Erythroblast (primary cell): ENCODE measurements at places on chromosomes 5 and 9.

DNA sequence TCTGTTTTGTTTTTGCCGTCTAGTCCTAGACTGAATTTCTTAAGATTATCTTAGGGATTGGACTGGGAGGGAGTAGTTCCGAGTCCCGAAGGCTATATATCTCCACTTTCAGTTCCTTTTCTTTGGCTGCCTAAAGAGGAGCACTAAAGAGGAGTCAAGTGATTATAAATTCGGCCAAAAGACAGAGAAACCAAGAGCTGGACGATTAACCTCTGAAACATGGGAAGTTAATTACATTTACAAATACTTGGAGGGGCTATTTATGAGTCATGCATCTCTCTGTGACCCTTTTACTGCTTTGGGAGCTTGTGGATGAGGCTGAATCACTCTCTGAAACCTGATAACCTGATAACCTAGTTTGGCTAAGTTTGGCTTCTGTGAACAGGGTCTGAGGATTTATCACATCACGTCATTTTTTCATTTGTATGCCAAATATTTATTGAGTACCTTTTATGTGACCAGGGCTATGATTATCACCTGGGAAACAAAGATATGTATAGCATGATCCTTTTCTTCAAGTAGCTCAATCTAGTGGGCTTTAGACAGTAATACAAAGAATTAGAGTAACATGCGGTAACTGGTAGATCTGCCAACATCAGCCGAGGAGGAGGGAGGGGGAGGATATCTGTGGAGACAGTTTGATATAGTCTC, 180.9 kb downstream of the CD180 start:
- DNase-seq: no peak

DNA sequence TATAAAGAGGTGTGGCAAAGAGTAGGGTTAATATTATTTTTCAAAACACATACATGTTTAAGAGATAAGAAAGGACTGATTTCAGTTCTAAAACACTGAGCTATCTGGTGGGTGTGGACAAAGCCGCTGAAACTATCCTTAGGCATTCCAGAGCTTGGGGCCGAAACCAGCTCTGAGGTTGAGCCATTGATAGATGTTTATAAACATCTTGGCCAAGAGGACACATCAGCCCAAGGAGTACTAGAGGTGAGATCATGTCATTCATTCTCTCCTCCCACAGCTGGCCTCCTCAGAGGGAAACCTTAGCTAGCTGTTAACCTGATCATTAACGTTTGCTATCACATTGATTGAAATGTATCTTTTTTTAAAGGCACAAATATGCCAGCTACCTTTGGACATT, 89.9 kb downstream of the NLN start:
- DNase-seq: no peak

- no peak for DNase-seq
These were observed 674 bp downstream of the LHFPL2 start for GRCh38 chr5:78647838-78648358.

- no peak for DNase-seq
These were observed 49.5 kb downstream of the C7 start for GRCh38 chr5:40958811-40959210.

DNA sequence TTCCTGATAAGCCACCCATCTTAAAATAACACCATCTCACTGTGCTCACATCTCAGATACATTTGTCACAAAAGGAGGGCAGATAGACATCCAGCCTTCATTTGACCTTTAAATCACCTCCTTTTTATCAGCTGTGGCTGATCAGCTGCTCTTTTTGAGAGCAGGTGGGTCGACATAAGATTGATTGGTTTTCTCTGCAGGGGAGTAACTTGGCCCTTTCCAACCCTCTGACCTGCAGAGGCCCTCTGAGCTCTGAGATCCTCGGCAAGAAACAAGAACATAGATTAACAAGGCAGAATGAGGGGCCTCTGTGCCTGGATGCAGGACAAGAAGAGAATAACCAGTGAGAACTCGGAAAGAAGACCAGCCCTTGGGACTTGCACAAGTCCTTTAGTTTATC, 33.5 kb upstream of the GLRA1 start:
- no peak for DNase-seq

DNA sequence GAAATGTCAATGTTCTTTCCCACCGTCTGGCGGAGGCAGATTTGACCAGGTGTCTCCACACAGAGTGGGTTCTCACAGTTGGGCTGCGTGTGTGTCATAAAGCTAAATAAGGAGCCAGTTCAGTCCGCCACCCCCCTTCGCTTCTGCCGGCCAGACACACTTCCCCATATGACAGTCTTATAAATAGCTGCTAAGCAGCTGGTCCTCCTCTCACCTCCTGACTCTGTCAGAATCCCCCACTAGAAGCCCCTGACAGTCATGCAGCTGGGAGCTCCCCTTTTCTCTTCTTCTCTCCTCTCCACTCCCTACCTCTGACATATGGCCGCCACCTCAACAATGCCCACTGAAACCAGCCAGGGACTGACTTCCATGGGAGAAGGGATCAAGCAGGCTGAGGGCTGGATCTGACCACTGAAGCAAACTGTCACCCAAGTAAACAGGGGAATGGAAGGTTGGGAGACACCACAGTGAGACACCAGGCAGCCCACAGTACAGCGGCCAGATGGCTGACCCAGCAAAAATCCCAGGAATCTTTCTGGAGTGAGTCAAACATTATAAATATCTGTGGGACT, 141.9 kb upstream of the EFNA5 start:
- DNase-seq: no peak

DNA sequence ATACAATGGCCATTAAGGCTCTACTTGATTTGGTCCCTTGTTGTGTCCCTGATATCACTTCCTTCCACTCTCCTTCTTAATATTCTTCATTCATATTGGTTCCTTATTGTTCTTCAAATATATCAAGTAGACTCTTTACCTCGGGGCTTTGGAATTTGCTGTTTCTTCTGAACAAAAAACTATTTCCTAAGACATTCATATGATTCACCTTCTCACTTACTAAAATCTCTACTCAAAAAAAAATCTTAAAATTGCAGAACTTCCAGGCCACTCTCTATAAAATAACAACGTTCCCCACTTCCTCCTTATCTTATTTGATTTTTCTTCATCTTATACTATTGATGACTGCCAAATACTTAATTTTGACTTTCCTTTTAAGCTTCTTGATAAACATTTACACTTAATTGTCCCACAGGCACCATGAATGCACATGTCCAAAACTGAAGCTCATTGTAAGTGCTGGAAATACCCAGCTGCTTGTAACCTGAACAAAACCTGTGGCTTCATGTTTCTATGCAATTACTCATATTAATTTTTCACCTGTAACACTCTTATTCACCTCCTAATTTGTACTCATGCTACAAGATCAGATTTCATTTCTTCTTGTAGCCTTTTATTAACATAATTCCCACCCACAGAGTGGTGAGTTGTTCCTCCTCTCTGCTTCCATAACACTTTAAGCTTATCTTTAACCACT, 58.4 kb upstream of the NUDT12 start:
- DNase-seq: no peak

DNA sequence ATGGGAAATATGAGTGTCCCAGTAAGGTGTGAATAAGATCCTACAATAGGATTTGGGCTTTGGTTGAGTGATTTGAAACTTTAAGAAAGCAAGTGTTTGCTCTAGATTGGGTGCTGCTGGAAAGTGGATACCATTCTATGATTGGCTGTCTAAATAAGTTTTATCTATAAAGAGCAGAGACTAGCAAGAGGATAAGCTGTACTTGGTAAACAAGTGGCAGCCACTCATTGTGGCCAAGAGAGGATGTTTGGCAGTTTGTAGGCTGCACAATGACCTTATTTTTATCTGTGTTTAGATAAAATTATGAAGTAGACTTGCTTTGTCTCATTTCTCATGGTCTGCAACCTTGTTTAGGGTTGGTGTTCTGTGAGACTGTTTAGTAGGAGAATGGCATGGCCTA, 341.6 kb upstream of the PIK3R1 start:
- DNase-seq: peak; percentile 79

- DNase-seq: no peak
These were observed 198.4 kb upstream of the NR3C1 start for GRCh38 chr5:143601917-143602333.

DNA sequence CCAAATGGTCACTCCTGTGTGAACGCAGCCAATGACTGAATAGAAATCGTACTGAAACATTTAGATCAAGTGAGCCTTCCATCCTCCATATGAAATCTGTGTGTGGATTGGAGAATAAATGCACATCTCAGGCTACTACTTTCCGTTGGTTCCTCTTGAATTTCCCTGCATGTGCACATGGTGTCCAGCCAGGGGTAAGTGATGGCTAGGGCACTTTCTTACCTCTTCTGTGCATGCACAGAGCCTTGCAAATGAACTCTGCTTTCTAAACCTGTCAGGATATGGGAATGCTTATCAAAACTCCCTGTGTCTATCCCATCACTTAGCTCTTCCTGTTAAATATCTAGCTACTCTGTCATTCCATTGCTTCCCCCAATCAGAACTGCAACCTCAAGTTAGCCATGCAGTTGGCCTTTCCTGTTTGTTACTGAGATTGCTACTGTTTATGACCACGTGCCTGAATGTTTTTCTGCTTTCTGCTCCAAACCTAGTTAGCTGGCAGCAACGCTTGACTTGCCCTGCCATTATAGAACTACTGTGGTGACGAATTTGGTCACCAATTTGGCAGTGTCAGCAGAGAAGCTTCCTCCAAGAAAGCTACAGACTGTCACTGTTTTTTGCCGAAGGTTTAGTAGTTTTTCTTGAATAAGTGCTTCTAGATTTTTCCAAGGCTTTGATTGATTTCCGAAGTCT, 661.6 kb downstream of the LRRC70 start:
- no peak for DNase-seq

DNA sequence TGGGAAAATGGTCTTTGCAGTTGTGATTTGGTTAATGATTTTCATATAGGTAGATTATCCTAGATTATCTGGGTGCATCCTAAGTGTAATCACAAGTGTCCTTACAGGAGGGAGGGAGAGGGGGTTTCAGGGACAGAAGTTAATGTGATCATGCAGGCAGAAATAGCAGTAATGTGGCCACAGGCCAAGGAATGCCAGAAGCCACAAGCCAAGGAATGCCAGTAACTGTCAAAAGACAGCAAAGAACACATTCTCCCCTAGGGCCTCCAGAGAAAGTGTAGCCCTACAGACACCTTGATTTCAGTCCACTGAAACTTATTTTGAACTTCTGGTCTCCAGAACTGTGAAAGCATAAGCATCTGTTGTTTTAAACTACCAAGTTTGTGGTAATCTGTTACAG, 2074.5 kb downstream of the MAT2B start:
- DNase-seq: no peak

GRCh38 chr5:61704289-61704688, 372.2 kb downstream of the ZSWIM6 start:
- no peak for DNase-seq

DNA sequence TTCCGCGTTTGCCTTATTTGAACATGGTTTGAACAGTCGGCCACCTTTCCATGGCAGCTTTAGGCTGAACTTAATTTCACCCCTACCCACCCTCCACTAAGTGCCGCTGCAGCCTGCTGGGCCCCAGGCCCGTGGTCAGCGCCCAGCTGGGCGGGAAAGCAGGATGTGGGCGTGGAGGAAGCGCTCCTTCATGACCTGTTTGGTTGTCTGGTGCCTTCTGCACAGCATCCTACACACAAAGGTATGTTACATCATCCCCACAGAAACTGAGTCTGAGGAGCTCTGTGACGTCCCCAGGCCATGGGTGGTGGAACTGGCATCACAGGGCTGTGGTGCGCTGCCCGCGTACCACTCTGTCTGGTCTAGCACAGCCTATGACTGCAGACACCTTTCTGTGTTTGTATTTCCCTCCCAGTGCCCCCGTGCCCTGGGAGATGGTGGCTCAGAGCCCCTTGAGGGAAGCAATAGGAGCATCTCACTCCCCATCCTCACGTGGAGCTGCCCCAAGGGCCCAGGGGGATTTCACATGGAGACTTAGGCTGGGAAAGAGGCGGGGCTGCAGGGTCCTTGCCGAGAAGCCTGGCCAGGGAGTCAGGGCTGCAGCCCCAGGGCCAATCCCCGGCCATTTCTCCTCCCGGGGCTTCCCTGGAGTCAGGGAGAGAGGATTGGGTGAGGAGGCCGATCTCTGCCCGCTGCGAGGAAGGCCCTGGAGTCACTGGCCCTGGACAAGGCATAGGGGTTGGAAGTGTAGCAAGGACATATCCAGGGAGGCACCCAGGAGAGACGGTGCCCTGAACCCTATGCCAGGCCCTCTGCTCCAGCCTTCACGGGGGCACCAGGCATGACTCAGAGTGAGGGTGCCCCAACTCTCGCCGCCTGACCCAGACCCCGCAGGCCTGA, 37.5 kb upstream of the SUSD3 start:
- DNase-seq: no peak
